ENCODE measurements at places on chromosomes 6 and 20.

DNA sequence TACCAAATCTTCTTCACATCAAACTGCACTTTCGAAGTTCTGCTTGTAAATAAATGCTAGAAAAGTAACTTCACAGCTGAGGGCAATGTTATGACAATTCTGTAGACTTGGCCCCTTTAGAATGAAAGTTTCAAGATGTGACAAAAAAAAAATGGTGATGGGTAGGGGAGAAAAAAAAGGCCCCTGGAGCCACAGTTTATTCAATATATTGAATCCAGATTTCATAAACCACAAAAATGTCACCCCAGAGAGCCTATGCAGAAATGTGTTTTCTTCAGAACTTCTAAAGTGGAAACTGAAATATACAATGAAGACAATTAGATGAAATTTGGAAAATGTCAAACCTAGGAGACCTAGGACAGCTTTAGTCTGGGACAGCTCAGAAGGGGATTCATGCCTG, 143.1 kb downstream of the EDN3 start:
- DNase-seq = no peak

DNA sequence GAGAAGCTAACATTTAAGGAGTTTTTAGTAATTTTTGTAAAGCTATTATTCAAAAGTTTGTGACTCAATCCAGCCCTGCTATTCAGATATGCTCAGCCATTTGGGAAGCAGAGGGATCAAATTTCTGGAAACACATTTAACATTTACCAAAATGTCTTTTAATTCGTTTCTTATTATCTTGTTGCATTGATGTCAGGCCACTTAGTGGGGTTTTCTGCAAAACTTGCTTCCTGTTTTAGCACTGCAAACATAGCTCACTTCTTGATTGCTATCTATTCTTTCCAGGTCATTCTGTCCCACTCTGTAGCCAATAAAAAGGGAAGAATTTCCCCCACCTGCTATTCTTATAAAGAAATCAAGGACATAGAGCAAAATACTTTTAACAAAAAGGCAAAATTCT, 176.9 kb upstream of the SUPT3H start:
- DNase-seq = no peak

DNA sequence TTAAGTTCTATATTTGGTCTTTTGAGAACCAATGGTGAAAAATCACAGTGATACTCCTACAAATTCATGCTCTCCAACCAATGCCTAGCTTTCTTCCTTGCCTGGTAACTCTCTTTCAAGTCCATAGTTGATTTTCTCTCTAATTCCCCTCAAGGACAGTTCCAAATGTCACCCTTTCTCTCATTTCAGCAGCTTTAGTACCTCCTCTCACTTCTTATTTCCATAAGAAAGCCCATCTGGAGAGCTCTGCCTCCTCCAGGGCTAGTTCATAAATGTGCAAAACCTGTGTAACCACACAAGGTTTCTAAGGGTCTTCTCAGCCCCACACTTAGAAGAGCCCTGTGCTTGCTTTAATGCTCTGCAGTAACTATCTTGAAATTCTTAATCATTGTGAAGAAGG, 155.4 kb upstream of the PLCB4 start:
- DNase-seq = no peak

GRCh38 chr6:149086363-149086762, 231.1 kb upstream of the TAB2 start:
- no peak for DNase-seq

GRCh38 chr20:32113591-32114260, 4.2 kb downstream of the TM9SF4 start:
- DNase-seq = no peak

GRCh38 chr6:152859225-152859624, 108.6 kb downstream of the VIP start:
- no peak for DNase-seq

GRCh38 chr6:153705429-153705828, 333.6 kb upstream of the OPRM1 start:
- no peak for DNase-seq

- no peak for DNase-seq
Observed at GRCh38 chr20:63850689-63851547, 10.4 kb upstream of the ABHD16B start.

- no peak for DNase-seq
Observed at GRCh38 chr20:40687384-40688128, 1.5 kb downstream of the MAFB start.

DNA sequence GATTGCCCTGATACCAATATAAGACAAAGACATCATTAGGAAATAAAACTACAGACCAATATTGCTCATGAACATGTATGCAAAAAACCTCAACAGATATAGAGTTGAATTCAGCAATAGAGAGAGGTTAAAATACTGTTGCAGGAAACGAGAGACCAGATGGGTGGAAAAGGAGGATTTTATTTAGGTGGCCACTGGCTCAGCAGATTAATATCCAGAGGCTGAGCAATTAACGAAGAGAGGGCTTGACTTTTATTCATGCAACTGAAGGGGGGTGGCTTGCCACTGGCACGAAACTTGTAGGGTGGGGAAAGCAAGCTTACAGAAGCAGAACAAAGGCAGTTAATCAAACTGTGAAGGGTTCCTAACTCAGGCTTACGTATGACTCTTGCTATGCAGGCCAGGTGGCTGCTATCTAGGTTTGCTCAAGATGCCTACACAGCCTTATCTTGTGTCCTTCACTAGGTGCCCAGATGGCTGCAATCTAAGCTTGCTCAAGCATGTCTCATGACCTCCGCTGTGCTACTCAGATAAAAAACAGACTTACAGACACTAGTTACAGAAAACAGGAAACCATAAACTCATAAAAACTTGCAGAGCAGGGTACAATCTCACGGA, 126.4 kb downstream of the MMUT start:
- no peak for DNase-seq

DNA sequence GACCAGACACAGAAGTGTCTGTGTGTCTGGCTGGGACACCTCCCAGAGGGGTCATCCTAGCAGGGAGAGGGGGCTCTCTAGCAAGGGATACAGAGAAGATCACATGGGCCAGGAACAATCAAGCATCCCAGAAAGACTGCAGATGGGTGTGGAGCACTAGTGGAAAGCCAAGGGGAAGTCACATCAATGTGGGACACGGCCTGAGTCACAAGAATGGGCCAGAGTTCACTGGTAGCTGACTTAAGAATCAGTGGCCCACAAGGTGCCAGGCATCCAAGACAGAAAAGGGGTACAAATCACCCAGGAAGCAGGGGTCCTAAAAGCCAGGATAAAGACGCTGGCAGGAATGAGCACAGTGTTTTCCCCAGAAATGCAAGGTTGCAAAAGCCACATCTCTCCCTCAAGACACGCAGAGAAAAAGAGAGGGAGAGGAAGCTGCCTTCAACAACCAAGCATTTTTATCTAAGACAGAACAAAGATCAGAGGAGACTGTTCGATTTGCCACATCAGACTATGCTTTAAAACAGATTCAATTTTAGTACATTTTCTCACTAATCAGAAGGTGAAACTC, 113.6 kb upstream of the DST start:
- DNase-seq = no peak

GRCh38 chr6:10801224-10801848, 37.0 kb downstream of the MAK start:
- peak; percentile 60 for DNase-seq

DNA sequence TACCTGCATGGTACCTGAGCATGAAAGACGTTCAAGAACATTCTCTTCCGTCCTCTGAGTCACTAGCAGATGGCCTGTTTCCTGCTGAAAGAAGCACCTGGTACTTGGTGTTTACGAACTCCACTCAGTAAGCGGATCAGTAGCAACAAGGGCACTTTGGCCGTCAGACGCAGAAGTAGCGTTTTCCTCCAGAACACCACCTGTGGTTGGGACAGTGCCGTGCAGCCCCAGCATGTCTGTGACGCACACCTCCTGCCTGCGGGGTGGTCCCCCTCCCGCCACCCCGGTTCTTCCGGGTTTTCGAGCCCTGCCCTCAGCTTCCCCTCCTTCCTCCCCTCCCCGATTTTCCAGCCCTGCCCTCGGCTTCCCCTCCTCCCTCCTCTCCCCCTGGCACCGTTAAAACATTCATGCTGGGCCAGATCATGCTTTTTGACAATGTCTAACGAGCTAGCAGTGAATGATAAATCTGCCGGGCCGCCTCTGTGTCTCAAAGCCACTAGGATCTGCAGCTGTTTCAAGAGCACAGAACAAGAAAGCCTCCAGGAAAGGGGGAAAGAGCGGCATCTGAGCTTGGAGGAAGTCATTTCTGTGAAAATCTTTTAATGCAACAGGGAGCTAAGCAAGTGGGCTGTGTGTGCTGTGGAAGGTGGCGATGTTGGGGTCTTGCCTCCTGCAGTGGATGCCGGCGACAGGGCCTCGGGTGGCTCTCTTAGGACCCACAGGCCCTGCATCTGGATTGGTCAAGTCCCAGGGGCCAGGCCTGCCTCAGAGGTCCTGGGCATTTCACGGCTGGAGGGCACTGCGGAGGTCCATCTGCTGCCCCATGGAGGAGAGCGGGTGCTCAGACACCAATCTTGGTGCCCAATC, 207.9 kb downstream of the ERMARD start:
- no peak for DNase-seq

DNA sequence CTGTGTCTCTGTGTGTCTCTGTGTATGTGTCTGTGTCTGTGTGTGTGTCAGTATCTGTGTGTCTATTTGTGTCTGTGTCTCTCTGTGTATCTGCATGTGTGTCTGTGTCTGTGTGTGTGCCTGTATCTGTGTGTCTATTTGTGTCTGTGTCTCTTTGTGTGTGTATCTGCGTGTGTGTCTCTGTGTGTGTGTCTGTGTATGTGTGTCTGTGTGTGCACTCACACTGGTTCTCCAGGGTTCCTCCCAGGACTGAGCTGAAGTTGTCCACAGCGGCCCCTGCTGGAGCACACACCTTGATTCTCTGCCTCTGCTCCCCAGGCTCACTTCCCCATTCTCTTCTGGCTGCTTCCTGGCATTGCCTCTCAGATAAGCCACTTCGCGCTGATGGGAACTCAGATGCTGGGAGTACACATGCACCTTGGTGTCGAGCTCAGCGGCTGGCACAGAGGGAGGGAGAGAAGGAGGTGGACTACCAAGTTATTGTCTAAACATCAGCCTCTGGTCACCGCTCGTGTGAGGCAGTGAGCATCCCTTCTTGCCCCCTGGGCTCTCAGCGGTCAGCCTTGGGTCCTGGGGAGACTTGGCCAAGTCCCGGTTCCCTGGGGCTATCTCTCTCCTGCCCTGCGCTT, 104.9 kb upstream of the NXT1 start:
- peak; percentile 65 for DNase-seq

- no peak for DNase-seq
Observed at GRCh38 chr6:26184367-26184891, 97.2 kb downstream of the HFE start.

- DNase-seq = no peak
Observed at GRCh38 chr6:29908710-29909109, 33.6 kb upstream of the HLA-A start.

DNA sequence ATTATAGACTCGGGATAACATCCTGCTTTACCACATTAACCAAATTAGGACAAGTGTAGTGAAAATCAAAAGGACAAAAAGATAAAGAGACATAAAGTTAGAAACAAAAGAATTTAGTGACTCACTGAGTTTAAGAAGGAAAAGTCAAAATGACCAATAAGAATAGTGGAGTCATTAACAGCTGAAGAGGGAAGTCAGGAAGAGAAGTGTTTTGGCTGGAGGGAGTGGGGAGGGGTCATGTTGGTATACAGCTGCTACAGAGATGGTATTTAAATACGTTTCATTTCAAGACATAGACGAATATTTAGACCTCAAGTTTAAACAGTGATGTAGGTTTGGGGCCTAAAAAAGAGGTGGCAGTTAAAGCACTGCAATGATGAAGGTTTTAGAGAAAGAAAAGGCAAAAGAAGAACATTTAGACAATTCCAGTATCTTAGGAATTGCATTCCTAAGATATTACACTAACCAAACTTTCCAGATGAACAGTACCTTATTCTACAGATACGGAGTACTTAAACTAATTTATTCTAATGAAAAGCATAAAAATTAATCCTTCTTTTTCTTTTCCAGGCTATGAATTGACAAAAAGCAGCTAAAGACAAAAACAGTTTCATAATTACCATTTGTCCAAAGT, 10.6 kb downstream of the FKBP5 start:
- DNase-seq = no peak

DNA sequence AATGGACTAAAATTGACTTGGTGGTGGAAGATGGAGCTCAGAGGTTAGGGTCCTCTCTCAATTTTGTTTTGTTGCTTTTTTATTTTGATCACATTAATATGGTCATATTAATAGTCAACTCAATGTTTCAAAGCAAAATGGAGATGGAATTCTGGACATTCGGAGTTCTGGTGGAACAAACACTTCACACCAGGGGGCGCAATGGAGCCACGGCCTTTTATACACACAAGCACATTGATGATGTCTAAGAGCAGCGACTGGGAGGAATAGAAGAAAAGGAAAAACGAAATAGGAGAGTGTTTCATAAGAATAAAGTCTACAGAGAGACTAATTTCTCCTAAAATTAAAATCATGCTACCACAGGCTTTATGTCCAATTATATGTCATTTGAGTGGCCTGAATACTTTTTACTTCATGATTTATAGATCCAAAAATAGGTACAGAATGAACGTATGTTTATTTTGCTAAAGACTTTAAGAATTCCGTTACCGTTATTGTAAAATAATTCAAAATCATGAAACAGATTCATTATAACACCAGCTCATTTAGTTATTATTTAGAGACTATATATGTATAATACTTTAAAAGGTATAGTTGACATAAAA, 197.6 kb upstream of the SASH1 start:
- peak; percentile 12 for DNase-seq

DNA sequence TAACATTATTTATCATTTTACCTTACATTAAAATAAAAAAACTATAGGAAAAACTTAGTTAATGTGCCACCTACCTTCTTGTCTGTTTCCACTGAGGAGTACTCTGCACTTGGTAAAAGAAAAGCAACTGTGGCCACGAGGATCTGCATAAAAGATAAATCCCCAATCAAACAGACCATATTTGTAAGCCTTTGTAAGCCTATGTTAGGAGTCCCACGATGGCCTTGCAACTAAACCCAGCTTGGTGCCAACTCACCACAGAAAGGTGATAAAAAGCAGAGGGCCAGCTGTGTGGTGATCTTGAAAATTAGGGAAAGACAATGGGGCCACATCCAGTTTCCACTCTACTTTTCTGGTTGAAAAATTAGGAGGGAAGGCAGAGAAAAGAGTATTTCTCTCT, 156.9 kb downstream of the INSM1 start:
- DNase-seq = no peak

DNA sequence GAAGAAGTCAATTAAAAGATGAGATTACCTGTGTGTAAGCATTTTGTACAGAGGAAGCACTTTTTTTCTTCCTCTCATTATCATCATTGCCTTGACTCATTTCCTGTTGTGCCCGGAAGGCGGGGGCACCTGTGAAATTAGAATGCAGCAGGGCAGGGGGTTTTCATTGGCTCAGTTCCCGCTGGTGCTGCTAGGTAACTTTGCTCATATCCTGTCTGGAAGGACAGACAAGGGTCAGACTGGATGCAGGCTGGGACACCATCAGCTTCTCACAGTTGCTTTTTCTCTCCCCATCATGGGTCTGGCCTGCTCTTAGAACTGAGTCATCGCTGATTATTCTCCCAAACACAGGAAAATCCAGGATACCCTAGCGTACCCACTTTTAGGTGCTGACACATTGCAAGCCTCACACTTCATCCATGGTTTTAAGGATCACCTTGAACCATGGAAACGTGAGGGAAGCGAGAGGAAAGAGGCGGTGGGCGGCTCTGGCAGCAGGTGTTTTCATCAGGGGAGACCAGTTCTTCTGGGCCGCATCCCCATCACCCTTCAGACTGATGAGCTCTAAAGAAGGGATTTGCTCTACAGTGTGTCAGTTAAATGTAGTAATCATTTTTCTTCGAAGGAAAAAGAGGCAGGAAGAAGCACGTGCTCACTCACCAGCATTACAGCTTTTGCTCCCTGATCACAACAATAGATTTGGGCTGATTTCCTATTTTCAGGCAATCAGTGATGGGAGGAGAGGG, 195.7 kb upstream of the SASH1 start:
- no peak for DNase-seq

- DNase-seq = no peak
Observed at GRCh38 chr6:21158149-21158548, 435.4 kb upstream of the SOX4 start.
